ENCODE measurements at places on chromosomes 7 and 10.

GRCh38 chr7:42690794-42691639, 220.9 kb downstream of the C7orf25 start:
- no peak for DNase-seq

DNA sequence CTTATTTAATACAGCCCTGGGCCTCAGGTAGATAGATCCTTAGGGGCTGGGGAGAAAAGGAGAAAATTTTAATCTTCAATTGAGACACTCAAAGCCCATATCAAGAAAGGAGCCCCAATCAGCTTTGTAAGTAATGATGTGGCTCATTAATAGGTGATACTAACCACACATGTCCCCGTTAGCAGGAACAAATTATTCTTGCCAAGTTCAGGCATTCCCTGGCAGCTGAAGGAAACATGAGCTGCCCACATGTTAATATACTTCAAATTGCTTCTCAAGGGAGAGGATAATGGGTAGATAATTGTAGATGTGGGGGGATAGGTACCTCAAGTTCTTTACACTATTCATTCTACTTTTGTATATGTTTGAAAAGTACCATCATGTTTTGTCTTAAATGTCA, 14.5 kb downstream of the IFIT5 start:
- no peak for DNase-seq

DNA sequence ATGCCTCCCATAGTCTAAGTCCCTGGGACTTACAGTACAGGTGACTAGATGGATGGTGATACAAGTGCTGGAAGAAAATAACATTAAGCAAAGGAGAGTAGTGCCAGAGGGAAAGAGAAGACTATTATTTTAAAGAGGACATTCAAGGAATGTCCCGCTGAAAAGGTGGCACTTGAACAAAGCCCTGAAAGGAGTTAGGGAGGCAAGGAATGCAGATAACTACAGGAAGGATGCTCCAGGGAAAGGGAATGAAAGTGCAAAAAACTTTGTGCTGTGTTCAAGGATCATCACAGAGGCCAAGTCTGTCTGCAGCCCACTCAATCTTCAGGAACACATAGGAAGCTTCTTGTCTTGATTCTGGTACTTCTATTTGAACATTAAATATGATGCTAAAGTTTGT, 14.9 kb downstream of the ANKMY2 start:
- DNase-seq = no peak

GRCh38 chr7:127226685-127227374, 25.9 kb downstream of the GRM8 start:
- no peak for DNase-seq

GRCh38 chr10:103396067-103396788, at the start of the genes ATP5MK and PDCD11:
Gene ATP5MK (minus strand): TSS chr10:103396475. CDS start chr10:103392457, 4,018 bp downstream.
Gene PDCD11 (plus strand): TSS chr10:103396626. CDS start chr10:103398427, 1,801 bp downstream.
- peak; percentile 99 for DNase-seq

DNA sequence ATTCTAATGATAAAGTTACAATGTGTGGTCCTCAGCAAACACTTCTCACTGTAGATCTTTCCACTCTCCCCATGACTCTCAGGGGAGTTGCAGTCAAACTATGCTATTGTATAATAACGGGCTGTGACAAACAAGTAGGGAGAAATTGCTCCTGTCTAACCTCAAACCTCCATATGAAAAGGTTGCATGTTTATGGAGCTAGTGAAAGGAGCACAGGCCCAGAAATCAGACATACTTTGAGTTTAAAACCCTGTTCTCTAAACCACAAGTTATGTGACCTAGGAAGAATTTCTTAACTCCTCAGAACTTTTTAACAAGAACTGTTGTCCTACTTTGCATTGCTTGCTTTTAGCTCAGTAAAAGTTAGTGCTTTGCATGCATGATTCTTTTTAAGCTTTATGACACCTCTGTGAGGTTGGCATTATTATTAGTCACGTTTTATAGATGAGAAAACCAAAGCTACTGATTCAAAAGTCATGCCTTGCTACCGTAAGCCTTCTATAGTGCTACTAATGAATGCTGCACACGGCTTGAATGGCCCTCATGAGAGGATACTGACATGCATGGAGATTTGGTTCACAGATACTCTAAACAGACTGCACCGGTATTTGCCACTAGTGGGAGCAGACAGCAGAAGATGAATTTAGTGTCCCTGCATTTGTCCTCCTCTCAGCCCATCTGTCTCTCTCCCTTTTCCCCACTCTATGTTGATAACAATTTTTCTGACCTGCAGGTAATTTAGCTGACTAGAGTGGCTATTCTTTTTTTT, 129.5 kb upstream of the PCGF5 start:
- no peak for DNase-seq

DNA sequence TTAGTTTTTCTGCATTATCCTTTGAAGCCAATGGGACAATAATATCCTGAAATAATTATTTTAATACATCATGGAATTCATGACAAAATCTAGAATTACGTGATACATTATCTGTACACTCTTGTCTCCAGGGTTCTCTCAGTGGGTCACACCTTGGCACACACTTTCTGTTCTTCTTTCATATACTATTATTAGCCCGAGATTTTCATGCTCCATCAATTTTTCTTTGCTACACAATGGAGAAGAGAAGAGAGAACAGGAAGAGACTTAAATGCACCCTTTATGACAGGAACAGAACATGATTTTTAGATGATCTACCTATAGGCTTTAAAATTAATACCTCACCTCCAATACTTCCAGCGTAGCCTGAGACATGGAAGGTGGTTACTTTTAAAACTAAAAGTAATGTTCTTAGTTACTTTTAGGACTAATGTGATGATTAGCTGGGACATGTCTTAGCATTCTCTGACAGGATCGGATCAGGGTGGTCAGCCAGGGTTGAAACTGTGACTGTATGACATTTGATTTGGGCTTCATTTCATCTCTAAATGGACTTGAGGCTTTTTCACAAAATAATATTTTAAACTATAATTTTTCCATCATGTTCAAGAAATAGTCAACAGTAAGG, 148.2 kb upstream of the WNT16 start:
- DNase-seq = no peak

GRCh38 chr10:125232841-125233240, 72.5 kb upstream of the CTBP2 start:
- DNase-seq = no peak
